ENCODE measurements at places on chromosomes 12 and 14.

- no peak for DNase-seq
Observed at GRCh38 chr14:23670481-23670880, 34.3 kb downstream of the DHRS2 start.

- peak; percentile 97 for DNase-seq
Observed at GRCh38 chr14:24135834-24136683, at the start of gene PSME1. TSS of gene PSME1 (plus strand) at chr14:24136194. CDS start at chr14:24136263, 69 bp downstream.

DNA sequence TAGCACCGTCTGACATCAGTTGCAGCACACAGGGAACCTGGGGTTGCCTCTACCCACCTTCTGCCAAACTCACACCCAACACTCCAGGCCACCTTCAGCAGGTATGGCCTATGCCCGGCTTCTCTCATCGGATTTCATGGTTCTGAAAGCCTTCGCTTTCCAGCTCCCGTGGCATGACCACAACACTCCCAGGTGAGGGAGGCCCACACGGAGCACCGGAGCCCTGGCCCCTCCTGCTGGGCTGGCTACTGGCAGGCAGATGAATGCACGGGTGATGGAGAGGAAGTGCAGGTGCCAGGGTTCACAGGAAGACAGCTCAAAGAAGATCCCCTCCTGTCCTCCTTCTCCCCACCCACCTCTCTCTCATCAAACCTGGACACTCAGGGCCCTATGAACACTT is 37.2 kb downstream of the CACNA2D4 start:
- DNase-seq, result peak; percentile 4

DNA sequence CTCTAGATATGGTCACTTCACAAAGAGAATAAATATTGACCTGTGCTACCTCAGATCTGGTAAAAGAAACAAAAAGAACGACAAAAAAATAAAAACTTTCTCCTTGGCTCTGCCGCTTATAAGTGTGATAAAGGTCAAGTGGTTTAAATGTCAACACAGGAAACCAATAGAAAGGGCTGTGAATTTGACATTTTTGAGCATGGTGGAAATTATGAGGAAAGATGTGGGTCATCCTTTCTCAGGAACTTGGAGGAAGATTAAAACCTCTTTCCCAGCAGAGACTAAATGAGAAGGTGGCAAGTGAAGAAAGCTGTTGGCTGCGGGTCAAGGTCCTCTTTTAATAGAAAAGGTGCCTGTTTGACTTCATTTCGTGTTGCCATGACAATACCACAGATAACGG is 28.2 kb downstream of the TESPA1 start:
- DNase-seq, result no peak

GRCh38 chr14:73809391-73809790 is 42.2 kb upstream of the PTGR2 start:
- DNase-seq, result no peak

DNA sequence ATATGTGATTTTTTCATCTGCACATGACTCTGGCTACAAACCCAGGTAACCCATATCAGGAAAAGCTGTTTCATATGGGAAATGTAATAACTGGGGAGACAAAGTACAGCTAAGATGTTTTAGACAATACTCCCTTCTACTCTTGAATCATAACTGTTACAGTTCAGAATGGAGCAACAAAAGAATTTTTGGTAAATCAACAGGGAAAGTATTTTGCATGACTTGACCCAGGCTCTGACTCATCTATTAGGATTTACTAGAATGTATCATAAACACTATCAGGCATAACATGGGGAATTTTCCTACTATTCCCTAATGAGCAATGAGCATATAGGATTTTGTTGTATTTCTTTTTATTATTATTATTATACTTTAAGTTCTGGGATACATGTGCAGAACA is 553.0 kb downstream of the SLC16A7 start:
- no peak for DNase-seq

DNA sequence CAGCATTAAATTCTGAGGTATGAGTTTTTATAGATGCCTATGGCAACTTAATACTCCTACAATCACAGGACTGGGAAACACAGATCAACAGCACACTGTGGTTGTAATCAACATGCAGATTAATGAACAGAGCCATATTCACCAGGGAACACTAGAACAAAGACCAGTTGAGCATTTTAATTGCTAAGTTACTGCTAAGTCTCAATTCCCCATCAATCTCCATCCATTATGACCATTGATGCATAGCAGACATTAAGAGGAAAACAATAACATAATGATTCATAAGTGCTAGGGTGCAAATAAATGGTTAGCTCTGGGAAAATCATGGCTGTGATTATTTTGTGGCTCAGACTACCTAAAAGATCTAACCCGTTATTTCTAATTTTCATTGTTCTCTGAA is 505.6 kb downstream of the TRHDE start:
- no peak for DNase-seq

DNA sequence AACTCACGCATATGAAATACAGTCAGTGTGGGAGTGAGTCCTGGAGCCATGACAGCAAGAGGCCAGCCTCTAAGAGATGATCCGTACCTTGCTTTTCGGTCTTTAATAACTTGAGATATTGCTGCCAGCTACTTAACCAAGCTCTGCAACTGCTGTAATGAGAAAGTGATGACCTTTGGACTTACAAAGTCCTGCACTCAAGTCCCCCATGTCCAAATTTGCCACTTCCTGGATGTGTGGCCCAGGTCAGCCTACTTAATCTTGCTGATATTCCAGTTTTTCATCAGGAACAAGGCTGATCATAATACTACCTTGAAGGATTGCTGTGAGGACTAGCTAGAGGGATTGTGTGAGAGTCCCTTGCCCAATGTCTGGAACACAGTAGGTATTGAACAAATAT is 33.8 kb upstream of the DUSP6 start:
- DNase-seq, result no peak

DNA sequence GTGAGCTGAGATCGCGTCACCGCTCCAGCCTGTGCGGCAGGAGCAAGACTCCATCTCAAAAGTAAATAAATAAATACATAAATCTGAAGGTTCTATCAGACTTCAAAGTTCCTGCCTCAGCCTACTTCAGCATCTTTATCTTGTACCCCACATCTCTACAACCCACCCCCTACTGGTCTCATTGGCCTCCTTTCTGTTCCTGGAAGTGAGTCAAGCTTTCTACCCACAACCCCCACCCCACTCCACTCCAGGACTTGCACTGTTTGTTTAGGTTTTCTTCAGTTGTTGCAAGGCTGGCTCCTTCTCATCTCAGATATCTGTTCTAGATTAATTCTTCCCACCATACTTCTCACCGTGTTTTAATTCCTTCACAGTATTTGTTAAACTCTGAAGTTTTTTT is 714 bp upstream of the PSMC6 start:
- DNase-seq, result no peak

DNA sequence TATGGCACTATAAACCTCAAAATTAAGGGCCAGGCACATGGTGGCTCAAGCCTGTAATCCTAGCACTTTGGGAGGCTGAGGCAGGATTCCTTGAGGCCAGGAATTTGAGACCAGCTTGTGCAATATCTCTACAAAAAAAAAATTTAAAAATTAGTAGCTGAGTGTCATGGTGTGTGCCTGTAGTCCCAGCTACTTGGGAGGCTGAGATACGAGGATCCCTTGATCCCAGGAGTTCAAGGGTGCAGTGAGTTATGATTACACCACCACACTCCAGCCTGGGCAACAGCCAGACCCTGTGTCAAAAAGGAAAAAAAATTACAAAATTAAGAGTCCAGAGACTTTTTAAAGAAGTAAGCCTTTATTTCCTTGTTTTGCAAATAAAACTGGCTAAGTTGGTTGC is 1.8 kb upstream of the GCN1 start:
- no peak for DNase-seq

DNA sequence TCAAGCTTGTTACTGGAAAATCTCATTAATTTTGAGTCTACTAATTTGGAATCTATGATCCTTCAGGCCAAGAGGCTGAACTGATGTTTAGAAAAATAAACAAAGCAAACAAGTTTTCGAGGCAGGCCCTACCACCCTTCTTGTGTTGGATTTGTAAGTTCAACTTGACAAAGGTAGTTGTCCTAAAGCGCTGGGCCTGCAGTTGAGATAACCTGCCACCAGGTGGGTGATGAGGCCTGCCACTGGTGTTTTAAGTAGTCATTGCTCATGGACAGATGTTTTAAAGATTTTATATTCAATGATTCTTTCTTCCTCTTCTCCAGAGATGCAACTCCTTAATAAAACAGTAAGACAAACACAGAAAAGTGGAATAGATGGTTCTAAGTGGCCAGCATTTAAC is 19.4 kb downstream of the ACVRL1 start:
- no peak for DNase-seq

DNA sequence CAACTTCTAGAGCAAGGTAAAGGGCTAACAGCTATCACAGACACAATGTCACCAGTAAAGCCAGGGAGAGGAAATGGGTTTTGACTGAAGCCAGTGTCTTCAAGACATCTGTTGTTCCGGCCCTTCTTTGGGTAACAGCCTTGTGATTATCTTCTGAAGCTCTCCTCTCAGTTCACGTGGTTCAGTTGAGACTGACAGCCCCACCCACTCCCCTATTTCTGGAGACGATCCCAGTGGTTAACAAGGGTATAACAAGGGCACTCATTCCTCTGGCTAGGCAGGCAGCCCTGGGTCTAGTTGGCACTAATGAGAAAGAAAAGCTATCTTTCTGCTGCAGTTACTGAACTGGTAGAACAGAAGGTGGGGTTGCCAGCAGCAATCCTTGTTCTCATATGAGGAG is 6.9 kb downstream of the GNPTAB start:
- peak; percentile 69 for DNase-seq

- no peak for DNase-seq
Observed at GRCh38 chr14:104184506-104184905, 46.1 kb downstream of the KIF26A start.

DNA sequence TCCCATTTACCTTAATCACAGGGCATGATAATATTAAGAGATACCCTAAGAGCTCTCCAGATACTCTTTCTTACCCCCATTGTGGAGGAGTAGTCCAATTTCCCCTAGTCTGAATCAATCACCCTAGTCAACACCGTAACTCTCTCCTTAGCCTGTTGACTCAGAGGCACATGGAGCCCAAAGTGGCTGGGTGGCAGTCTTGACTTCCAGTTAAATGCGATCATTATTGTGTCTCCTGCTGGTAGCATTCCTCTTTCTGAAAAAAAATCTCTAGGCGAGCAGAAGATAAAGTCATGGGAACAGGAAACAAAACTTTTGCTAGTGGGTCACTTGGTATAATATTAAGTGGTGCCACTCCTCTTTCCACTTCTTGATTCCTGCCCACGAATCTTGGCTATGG is 46.4 kb downstream of the EMP1 start:
- DNase-seq, result no peak

GRCh38 chr14:58501214-58501816 is 73.8 kb downstream of the KIAA0586 start:
- peak; percentile 44 for DNase-seq

DNA sequence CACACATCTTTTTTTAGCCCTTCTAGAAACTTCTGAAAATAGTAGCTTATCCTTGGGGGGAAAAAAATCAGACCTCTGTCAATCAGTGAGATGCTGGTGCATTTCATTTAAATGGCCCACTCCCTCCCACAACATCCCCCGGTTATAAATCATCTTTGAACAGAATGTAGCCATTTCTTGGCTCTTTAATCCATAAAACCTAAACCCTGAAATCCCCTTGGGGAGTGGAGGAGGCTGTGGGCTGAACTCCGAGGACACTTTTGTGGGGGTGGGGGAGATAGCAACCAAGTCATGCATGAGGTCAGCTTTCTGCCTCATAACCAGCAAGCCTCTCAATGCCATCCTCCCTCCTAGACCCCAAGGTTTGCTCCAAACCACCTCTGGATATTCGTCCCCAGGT is 21.0 kb downstream of the HRK start:
- no peak for DNase-seq

- no peak for DNase-seq
Observed at GRCh38 chr12:52356031-52356761, 11.1 kb downstream of the KRT85 start.
